NCI-H1930 (cell line): ENCODE measurements at places on chromosomes 13 and 19.

DNA sequence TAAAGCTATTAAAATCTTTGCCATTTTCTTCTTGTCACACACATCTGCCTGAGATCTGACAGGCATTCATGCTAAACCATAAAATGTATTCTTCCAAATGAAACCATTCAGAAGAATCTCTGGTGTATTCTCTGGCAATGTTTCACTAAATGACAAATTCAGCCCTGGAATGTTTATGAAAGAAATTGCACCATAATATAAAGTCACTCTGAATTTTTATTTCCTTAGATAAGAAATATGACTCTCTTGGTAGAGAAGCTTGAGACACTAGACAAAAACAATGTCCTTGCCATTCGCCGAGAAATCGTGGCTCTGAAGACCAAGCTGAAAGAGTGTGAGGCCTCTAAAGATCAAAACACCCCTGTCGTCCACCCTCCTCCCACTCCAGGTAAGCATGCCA is 14.3 kb downstream of the OLFM4 start:
- no peak for DNase-seq

GRCh38 chr13:33349986-33350826 is 64.7 kb upstream of the STARD13 start:
- DNase-seq = no peak

- DNase-seq = no peak
These were observed 81.6 kb upstream of the ARGLU1 start for GRCh38 chr13:106649495-106649894.

DNA sequence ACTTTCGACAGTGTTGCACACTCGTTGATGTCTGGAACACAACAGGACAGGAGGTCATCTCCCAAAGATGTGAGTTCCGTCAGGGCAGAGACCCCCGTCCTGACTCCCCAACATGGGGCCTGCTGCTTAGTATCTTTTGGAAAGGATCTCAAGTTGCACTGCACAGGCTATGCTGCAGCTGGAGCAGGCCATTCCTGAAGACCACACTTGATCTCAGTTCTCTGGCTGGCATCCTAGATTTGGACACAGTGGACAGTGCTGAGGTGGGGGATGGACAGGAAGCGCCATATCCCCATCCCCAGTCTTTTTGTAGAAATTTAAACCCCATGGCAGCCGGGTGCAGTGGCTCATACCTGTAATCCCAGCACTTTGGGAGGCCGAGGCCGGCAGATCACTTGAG is 5.9 kb downstream of the ADGRE2 start:
- DNase-seq = no peak

DNA sequence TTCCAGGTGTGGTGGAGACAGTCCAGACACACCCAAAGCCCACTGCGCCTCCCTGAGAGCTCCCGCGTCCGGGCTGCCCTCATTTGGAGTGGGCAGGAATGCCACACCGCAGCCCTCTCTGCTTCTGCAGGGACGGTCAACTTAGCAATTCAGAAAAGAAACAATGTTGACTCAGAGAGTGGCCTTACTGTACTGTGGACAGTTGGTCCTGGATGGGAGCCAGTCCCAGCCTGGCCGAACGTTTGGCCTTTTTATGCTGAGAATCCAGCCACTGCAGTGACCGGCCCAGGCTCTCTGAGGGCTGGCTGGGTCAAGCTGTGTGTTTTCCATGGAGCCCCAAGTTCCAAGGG is 7.2 kb downstream of the GAS6 start:
- no peak for DNase-seq

- no peak for DNase-seq
These were observed 454 bp downstream of the TIMM44 start for GRCh38 chr19:7942981-7943443.

- DNase-seq = no peak
These were observed 308.4 kb downstream of the SHISA2 start for GRCh38 chr13:25743421-25743820.

GRCh38 chr19:29326351-29326750 is 113.4 kb upstream of the UQCRFS1 start:
- no peak for DNase-seq
